Muscle of leg (tissue), 16 donors: ENCODE measurements at places on chromosomes 16 and 17. TPM values are rescaled to one million over a fixed set of nuclear protein-coding genes. Genes with fewer than 3 reads are reported as not detected.

GPRC5C gene
- 56.0 TPM for total RNA-seq

TOP2A gene
- 45.9 TPM for total RNA-seq

GRCh38 chr16:11570806-11571205 is 15.9 kb downstream of the LITAF start:
- no peaks in the 10 kb centered on the region for H3K27me3 ChIP-seq
- peaks cover 3% of the 10 kb centered on the region for H3K36me3 ChIP-seq
- no peak overlapping the region for H3K4me3 ChIP-seq

DNA sequence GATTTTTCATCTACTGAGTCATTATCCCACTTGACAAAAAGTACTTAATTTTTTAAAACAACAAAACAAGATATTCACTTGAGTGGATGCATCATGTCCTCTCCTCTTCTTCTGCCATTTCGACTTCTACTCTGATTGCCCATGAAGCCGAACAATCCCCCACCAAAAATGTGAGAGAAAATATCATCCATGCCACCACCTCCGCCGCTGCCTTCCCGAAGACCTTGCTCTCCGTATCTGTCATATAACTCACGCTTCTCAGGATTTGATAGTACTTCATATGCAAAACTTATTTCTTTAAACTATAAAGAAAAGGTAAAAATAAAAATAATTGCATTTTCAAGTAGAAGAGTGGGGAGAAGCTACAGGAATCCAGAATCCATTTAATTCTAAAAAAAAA is 2.2 kb downstream of the DNAJA2 start:
- peaks cover 12% of the 10 kb centered on the region for H3K4me1 ChIP-seq
- no peak for DNase-seq
- H3K4me3 ChIP-seq, result no peak overlapping the region
- no peaks in the 10 kb centered on the region for H3K27me3 ChIP-seq
- no peak overlapping the region for H3K27ac ChIP-seq

ZNF597 gene
- 2.3 TPM for total RNA-seq

- no peak for DNase-seq
- H3K27ac ChIP-seq, result no peak overlapping the region
- peaks cover 2% of the 10 kb centered on the region for H3K27me3 ChIP-seq
Observed at GRCh38 chr17:6442775-6443174, 1.5 kb upstream of the PIMREG start.

DNA sequence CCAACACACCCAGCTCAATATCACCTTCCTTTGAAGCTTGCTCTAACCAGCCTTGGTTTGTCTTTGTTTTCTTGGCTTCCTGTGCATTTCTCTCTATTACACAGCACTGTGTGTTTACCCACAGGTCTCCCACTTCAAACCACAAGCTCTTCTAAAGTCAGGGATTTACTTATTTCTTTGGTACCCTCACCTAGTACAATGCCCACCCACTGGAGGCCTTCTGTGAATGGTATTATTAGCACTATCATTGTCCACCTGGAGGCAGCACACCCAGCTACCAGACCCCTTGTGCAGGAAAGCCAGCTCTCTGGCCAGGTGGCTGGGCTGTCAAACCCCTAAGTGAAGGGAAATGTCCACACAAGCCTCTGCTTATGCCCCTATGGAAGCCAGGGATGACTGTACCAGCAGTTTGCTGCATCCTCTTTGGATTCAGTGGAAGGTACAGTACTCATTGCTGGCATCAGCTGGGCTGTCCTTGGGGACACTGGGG is 9.4 kb upstream of the TOP2A start:
- H3K4me1 ChIP-seq, result peaks cover 2% of the 10 kb centered on the region
- no peak overlapping the region for H3K27ac ChIP-seq
- no peaks in the 10 kb centered on the region for H3K36me3 ChIP-seq
- no peak overlapping the region for H3K4me3 ChIP-seq
- DNase-seq, result no peak

- DNase-seq, result peak; percentile 95
- H3K27ac ChIP-seq, result peak overlapping the region; percentile 59
- H3K4me1 ChIP-seq, result peaks cover 14% of the 10 kb centered on the region
- no peaks in the 10 kb centered on the region for H3K36me3 ChIP-seq
- no peak overlapping the region for H3K4me3 ChIP-seq
- H3K27me3 ChIP-seq, result no peaks in the 10 kb centered on the region
Observed at GRCh38 chr16:16021988-16022682, 72.7 kb downstream of the ABCC1 start.

NOXO1 gene
- 0.89 TPM for total RNA-seq

DNA sequence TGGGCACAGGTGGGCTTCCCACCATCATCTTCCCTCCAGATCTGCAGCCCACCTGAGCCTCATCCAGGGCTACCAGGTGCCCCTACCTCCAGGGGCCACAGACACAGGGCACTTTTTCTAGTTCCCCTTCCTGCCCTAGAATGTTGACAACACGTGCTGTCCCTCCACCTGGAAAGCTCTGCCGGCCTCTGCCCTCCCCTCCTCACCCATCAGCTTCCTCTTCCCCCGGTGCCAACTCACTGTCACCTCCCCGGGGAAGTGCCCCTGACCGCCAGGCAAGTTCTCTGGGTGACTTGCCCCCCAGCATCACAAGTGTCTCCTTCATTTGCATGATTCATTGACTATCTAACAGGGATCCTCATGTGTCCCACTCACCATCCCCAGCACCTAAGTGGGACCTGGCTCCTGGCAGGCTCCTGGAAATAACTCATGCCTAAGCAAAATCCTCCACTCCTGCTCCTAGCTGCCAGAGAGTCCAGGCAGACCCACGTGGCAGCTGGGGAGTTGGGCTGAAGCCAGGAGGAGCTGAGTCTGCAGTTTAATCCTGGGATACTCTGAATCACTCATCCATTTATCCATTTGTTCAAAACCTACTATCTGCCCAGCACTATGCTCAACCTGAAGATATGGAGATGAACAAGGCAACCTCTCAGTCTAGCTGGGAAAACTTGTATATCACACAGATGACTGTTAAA is 304.4 kb downstream of the FOXL1 start:
- peak; percentile 71 for DNase-seq
- peaks cover 64% of the 10 kb centered on the region for H3K27me3 ChIP-seq
- no peaks in the 10 kb centered on the region for H3K36me3 ChIP-seq

DNA sequence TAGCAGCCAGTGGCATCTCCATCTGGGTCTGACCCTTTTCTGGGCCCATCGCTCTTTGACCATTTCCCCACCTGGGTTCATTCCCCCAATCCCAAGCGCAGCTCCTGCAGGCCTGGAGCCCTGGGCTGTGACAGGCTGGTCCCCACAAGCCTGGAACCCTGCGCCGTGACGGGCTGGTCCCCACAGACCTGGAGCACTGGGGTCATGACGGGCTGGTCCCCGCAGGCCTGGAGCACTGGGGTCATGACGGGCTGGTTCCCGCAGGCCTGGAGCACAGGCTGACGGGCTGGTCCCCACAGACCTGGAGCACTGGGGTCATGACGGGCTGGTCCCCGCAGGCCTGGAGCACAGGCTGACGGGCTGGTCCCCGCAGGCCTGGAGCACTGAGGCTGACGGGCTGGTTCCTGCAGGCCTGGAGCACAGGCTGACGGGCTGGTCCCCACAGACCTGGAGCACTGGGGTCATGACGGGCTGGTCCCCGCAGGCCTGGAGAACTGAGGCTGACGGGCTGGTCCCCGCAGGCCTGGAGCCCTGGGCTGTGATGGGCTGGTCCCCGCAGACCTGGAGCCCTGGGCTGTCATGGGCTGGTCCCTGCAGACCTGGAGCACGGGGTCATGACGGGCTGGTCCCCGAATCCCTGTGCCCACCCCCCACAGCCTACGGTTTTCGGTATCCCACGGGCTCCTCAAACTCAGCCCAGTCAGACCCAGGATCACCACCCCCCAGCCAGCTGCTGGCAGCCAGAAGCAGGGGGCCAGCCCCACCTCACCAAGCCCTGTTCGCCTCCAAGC is 16.6 kb downstream of the TMC6 start:
- H3K4me1 ChIP-seq, result peaks cover 9% of the 10 kb centered on the region
- no peak for DNase-seq
- H3K4me3 ChIP-seq, result no peak overlapping the region
- H3K27me3 ChIP-seq, result no peaks in the 10 kb centered on the region

GRCh38 chr17:44287651-44288050 is 19.7 kb upstream of the SLC4A1 start:
- no peaks in the 10 kb centered on the region for H3K4me1 ChIP-seq
- no peak for DNase-seq
- H3K27me3 ChIP-seq, result peaks cover 2% of the 10 kb centered on the region
- no peak overlapping the region for H3K4me3 ChIP-seq
- no peak overlapping the region for H3K27ac ChIP-seq

- no peak overlapping the region for H3K4me3 ChIP-seq
- H3K27me3 ChIP-seq, result no peaks in the 10 kb centered on the region
- DNase-seq, result peak; percentile 35
- H3K36me3 ChIP-seq, result peaks cover 65% of the 10 kb centered on the region
- H3K4me1 ChIP-seq, result peaks cover 3% of the 10 kb centered on the region
Observed at GRCh38 chr17:48064638-48065037, 16.5 kb downstream of the NFE2L1 start.

RPS6KB1 gene
- 29.7 TPM for total RNA-seq

CES1 gene
- total RNA-seq, result 0.22 TPM

- H3K4me3 ChIP-seq, result no peak overlapping the region
- no peaks in the 10 kb centered on the region for H3K36me3 ChIP-seq
- H3K27ac ChIP-seq, result no peak overlapping the region
- no peaks in the 10 kb centered on the region for H3K27me3 ChIP-seq
- H3K4me1 ChIP-seq, result peaks cover 76% of the 10 kb centered on the region
Observed at GRCh38 chr17:82862191-82862590, 22.4 kb upstream of the ZNF750 start.

GRCh38 chr17:81018044-81018802 is 16.7 kb upstream of the BAIAP2 start:
- H3K4me1 ChIP-seq, result peaks cover 54% of the 10 kb centered on the region
- H3K27me3 ChIP-seq, result peaks cover 2% of the 10 kb centered on the region
- no peaks in the 10 kb centered on the region for H3K36me3 ChIP-seq
- DNase-seq, result peak; percentile 84
- peak overlapping the region; percentile 19 for H3K4me3 ChIP-seq

TEX19 gene
- total RNA-seq, result 0.09 TPM

SLC5A2 gene
- total RNA-seq, result 0.44 TPM

- no peak for DNase-seq
- H3K27ac ChIP-seq, result no peak overlapping the region
- peaks cover 58% of the 10 kb centered on the region for H3K4me1 ChIP-seq
- H3K4me3 ChIP-seq, result no peak overlapping the region
Observed at GRCh38 chr16:55496509-55497145, 12.2 kb upstream of the LPCAT2 start.

CFAP119 gene
- total RNA-seq, result 1.8 TPM

GRCh38 chr16:52755396-52755795 is 208.5 kb upstream of the TOX3 start:
- no peak overlapping the region for H3K4me3 ChIP-seq
- H3K36me3 ChIP-seq, result no peaks in the 10 kb centered on the region
- H3K27ac ChIP-seq, result no peak overlapping the region
- H3K4me1 ChIP-seq, result peaks cover 3% of the 10 kb centered on the region
- DNase-seq, result no peak

PIPOX gene
- 1.6 TPM for total RNA-seq

- no peaks in the 10 kb centered on the region for H3K27me3 ChIP-seq
- H3K27ac ChIP-seq, result no peak overlapping the region
- no peaks in the 10 kb centered on the region for H3K4me1 ChIP-seq
- H3K4me3 ChIP-seq, result no peak overlapping the region
- no peak for DNase-seq
Observed at GRCh38 chr16:24150282-24150681, 105.9 kb upstream of the CACNG3 start.

ARL5C gene
- 0.31 TPM for total RNA-seq

GRCh38 chr16:10036956-10037355 is 145.3 kb downstream of the GRIN2A start:
- H3K27me3 ChIP-seq, result peaks cover 2% of the 10 kb centered on the region
- H3K27ac ChIP-seq, result no peak overlapping the region
- H3K4me1 ChIP-seq, result peaks cover 2% of the 10 kb centered on the region
- no peak overlapping the region for H3K4me3 ChIP-seq
- no peaks in the 10 kb centered on the region for H3K36me3 ChIP-seq

- peaks cover 28% of the 10 kb centered on the region for H3K4me1 ChIP-seq
- DNase-seq, result peak; percentile 98
- H3K27me3 ChIP-seq, result no peaks in the 10 kb centered on the region
- no peaks in the 10 kb centered on the region for H3K36me3 ChIP-seq
Observed at GRCh38 chr16:72938795-72939164, 109.1 kb downstream of the ZFHX3 start.

GAST gene
- total RNA-seq, result not detected

GRCh38 chr17:46159686-46160085 is 33.5 kb downstream of the KANSL1 start:
- peaks cover 3% of the 10 kb centered on the region for H3K36me3 ChIP-seq
- H3K4me3 ChIP-seq, result no peak overlapping the region
- peaks cover 8% of the 10 kb centered on the region for H3K4me1 ChIP-seq

GRCh38 chr16:30996324-30996984 is 11.4 kb downstream of the HSD3B7 start:
- H3K36me3 ChIP-seq, result no peaks in the 10 kb centered on the region
- peaks cover 25% of the 10 kb centered on the region for H3K4me1 ChIP-seq
- peak overlapping the region; percentile 35 for H3K27ac ChIP-seq
- H3K27me3 ChIP-seq, result peaks cover 6% of the 10 kb centered on the region
- peak; percentile 77 for DNase-seq

DNA sequence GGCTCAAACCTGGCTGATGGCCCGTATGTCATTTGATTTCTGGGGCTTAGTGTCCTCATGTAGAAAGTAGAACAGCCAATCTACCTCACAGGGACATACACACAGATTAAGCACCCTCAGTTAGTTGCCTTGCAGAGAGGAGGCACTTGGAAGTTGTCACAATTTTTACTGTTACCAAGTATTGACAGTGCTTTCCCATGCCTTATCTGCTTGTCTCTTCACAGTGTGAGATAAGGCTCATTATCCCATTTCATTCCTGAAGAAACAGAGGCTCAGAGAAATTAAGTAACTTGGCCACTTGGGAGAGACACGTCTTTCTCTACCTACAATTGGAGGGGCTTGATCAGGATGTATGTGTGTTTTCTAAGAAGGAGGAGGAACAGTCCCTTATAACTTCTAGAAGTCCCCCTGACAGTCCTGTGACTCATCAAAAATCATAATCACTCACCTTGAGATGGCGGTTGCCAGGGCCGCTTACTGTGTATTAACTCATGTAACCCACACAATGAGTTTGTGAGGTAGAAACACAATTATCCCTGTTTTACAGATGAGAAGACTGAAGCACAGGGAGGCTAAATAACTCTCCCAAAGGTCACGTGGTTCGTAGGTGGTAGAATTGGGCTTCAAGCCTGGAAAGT is 56.9 kb upstream of the LHX1 start:
- no peak overlapping the region for H3K4me3 ChIP-seq
- no peaks in the 10 kb centered on the region for H3K36me3 ChIP-seq
- no peak overlapping the region for H3K27ac ChIP-seq
- H3K27me3 ChIP-seq, result peaks cover 17% of the 10 kb centered on the region
